ENCODE measurements at places on chromosomes 11 and 22. TPM values are rescaled to one million over a fixed set of nuclear protein-coding genes. Genes with fewer than 3 reads are reported as not detected.

GRCh38 chr11:680970-681369, 14.1 kb downstream of the DEAF1 start:
- peaks cover 36% of the 10 kb centered on the region for H3K36me3 ChIP-seq
- no peak overlapping the region for H3K27ac ChIP-seq
- H3K4me3 ChIP-seq: no peak overlapping the region

DNA sequence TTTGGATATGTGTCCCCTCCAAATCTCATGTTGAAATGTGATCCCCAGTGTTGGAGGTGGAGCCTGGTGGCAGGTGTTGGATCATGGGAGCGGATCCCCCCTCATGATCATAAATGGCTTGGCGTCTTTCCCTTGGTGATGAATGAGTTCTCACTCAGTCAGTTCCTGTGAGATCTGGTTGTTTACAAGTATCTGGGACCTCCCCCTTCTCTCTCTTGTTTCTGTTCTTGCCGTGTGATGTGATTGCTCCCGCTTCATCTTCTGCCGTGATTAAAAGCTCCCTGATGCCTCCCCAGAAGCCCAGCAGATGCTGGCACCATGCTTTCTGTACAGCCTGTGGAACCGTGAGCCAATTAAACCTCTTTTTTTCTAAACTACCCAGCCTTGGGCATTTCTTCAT, 102.2 kb downstream of the SEZ6L start:
- no peaks in the 10 kb centered on the region for H3K36me3 ChIP-seq
- H3K4me3 ChIP-seq: no peak overlapping the region
- no peak for DNase-seq
- H3K27ac ChIP-seq: no peak overlapping the region
- no peaks in the 10 kb centered on the region for H3K27me3 ChIP-seq

MAPK11 gene
- total RNA-seq: 1.5 TPM

PRODH gene
- total RNA-seq: 27.6 TPM

DNA sequence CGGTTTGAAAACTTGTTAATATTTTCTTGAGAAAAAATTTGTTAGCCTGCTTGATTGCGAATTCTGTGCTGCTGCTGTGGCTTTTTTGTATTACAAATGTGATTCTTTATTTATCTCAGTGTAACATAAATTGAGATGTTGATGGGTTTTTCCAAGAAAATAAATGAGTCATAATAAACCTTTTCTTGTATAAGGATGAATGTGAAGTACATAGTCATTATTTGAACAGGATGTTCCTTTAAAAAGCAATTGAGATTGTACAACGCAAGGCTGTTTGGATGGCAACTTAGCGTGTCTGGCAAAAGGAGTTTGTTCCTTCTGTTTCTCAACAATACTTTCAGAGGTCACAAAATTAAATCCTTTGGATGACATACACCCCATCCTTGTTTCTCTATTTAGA, 24.6 kb upstream of the CARD18 start:
- no peaks in the 10 kb centered on the region for H3K36me3 ChIP-seq
- H3K27ac ChIP-seq: no peak overlapping the region
- no peak for DNase-seq
- no peaks in the 10 kb centered on the region for H3K27me3 ChIP-seq
- H3K4me1 ChIP-seq: no peaks in the 10 kb centered on the region
- no peak overlapping the region for H3K4me3 ChIP-seq

DNA sequence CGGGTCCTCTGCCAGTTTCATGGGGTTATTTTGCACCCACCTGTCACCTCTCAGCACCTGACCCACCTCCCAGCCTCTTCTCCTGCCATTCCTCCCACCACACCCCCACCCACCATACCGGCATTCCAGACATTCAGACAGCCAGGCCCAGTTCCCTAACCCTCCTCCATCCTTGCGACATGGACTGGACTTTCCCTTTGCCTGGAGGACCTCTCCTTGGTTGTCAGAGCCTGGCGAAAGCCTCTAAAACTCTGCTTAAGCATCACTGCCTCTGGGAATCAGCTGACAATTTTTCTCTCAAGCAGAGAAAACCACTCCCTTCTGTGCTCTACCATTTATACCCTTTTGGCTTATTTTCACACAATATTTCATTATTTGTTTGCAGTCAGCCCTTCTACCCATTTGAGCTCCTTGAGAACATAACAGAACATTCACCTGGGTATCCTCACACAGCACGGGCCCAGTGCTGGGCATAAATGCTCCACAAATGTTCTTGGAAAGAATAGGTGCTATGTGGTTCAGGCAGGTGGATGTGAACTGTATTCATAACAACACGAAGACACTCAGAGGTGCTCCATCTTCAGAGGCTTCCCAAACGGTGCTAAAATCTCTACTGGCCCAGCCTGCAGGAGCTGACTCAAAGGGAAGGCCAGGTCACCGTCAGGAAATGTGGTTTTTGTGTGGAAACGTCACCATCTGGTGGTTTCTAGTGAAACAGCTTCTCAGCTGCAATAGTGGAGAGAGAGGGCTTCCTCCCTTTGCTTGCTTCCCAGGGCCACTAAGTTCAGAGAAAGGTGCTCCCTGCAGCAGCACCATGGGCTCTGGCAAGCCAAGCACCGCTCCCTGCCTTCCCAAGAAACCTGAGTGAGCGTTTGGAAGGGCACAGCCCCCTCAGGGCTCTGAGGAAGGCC, 10.4 kb downstream of the SPATA19 start:
- peak; percentile 78 for DNase-seq
- no peak overlapping the region for H3K4me3 ChIP-seq
- H3K27ac ChIP-seq: no peak overlapping the region
- no peaks in the 10 kb centered on the region for H3K27me3 ChIP-seq

- no peak for DNase-seq
- H3K4me1 ChIP-seq: peaks cover 5% of the 10 kb centered on the region
- H3K36me3 ChIP-seq: no peaks in the 10 kb centered on the region
These were observed 225.3 kb upstream of the B3GAT1 start for GRCh38 chr11:134637091-134638015.

DNA sequence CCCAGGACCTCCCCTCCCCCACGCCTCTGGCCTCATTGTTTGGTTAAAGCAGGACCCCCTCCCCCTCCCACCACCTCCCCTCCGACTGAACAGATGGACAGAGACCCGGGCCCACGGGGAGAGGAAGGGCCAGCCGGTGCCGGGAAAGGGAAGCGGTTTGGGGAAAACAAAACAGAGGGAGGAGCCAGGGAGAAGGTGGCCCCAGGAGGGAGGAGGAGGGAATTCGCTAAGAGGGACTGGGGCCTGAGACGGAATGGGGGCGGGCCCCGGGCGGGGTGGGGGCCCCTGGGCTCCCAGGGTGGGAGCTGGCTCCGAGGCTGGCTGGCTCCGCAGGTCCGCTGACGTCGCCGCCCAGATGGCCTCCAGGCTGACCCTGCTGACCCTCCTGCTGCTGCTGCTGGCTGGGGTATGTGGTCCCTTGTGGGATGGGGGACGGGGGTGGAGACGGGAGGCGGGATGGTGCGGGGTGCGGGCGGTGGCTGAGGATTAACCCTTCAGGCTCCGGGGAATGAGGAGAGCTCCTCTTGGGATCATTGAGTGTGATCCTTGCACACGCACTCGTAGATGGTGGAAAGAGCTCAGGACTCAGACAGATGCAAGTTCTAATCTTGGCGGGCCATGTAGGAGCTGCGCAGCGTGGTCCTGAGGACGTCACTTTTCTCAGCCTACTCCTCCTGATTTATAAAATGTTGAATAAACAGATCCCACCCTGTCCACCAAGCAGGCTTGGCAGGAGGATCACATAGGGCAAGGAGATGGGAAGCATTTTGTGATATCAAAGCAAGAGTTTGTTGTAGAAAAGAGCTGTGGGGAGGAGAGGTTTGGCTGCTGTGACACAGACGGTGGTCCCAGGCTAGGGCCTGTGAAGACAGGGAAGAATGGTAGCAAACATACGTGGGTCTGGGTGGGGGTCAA, 688 bp downstream of the SERPING1 start:
- H3K4me3 ChIP-seq: peak overlapping the region; percentile 53
- H3K4me1 ChIP-seq: peaks cover 7% of the 10 kb centered on the region
- peak overlapping the region; percentile 68 for H3K27ac ChIP-seq
- no peaks in the 10 kb centered on the region for H3K36me3 ChIP-seq
- DNase-seq: peak; percentile 75

- H3K36me3 ChIP-seq: no peaks in the 10 kb centered on the region
- no peak for DNase-seq
- peaks cover 5% of the 10 kb centered on the region for H3K4me1 ChIP-seq
- no peak overlapping the region for H3K27ac ChIP-seq
- H3K4me3 ChIP-seq: no peak overlapping the region
These were observed 66.8 kb upstream of the MYOD1 start for GRCh38 chr11:17652556-17652955.

DNA sequence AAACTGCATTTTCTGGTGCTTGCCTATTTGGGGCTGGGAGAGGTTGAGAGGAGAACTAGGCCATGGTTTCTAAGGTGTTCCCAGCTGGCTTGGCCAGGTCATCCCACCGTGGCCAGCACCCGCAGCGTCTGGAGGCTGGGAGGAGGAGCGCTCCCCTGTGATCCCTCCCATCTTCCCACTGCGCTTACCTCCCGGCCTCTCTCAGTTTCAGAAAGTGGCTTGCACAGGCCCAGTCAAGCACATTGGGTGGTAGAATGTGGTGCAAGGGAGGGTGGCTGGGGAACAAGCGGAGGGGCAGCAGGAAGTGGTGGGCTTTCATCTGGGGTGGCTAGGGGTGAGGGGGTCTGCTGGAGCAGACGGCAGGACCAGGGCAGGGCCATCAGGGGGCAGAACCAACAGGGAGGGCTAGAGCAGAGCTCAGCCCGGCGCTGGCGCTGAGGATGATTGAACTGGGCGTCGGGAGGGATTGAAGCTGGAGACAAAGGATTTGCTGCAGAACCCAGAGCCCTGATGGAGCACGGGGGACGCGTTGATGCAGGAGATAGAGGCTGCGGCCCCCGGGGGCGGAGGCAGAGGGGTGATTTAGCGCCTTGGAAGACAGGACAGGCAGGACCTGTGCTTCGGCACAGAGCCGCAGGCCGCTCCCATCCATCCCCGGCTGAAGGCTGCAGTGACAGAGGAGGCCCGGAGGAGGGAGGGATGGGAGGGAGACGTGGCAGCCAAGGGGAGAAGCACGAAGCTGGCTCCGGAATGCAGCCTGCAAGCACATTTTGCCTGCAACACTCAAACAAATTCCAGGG, 76.0 kb downstream of the TRIM29 start:
- H3K36me3 ChIP-seq: no peaks in the 10 kb centered on the region
- no peak overlapping the region for H3K4me3 ChIP-seq
- peaks cover 13% of the 10 kb centered on the region for H3K4me1 ChIP-seq
- H3K27ac ChIP-seq: no peak overlapping the region

DNA sequence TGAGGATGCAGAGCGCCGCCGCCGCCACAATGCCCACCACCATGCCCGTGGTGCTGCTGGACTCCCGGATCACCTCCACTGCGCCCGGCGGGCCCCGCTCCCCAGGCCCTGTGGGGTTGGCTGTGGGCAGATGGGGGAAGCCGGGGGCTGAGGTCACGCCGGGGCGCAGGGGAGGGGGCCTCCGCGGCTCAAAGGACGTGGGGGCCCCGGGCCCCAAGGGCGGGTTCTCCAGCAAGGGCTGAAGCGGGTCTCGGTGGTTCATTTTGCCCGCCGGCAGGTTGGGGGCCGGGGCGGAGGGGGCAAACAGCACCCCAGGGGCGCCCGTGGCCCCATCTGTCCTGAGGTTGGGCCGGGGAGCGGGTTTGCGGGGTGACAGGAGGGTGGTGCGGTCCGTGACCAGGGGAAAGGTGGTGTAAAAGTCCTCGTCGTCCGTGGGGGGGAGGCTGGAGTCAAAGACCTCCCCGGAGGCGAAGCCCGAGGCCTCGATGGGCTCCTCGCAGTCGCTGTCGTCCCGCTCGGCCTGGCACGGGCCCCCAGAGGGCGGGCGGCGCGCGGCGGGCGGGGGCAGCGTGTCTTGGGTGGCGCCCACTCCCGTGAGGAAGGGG, 16.5 kb downstream of the SLC22A12 start:
- no peak overlapping the region for H3K4me3 ChIP-seq
- no peak for DNase-seq
- no peaks in the 10 kb centered on the region for H3K36me3 ChIP-seq

DNA sequence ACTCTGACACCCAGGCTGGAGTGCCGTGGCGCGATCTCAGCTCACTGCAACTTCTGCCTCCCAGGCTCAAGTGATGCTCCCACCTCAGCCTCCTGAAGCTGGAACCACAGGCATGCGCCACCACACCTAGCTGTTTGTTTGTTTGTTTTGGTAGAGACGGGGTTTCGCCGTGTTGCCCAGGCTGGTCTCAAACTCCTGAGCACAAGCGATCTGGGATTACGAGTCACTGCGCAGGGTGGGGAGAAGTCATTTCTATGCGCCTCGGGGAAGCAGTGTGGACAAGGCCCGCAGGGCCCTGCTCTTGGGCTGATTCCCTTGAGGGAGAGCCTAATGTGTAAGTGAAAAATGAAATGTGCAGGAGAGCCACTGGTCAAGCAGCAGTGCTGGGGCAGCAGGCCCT, 19.6 kb upstream of the SEPTIN5 start:
- H3K4me1 ChIP-seq: peaks cover 6% of the 10 kb centered on the region
- H3K36me3 ChIP-seq: no peaks in the 10 kb centered on the region
- no peak for DNase-seq

DNA sequence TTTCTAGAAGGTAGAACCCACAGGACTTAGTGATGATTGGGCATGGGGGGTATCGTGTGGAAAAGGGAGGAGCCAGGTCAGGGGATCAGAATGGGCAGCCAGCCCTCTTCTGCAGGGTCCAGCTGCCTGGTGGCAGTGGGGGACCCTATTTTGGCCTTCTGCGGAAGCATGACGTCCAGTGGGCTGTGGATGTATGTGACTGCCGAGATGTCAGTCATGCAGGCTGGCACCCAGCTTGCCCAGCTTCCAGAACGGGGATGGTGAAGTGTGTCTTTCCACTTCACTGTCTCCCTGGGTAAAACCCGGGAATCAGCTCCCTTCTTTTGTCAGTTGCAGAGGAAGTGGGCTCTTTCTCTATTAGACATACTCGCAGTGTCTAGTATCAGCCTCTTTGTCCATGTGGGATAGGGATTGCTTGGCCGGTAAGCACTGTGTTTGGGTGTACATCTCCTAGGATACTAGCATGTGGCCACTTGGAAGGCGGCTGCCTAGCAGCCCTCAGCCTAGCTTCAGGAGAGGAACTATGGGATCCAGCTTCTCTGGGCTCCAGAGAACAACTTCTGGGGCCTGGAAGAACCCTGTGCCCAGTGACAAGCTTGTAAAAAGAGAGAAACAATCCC, 51.4 kb downstream of the GRIK4 start:
- no peak for DNase-seq
- no peaks in the 10 kb centered on the region for H3K36me3 ChIP-seq
- no peaks in the 10 kb centered on the region for H3K27me3 ChIP-seq
- peaks cover 8% of the 10 kb centered on the region for H3K4me1 ChIP-seq
- no peak overlapping the region for H3K27ac ChIP-seq

ROM1 gene
- 2.2 TPM for total RNA-seq

DHCR7 gene
- 144 TPM for total RNA-seq

GRCh38 chr11:83549984-83550667, 264.0 kb upstream of the CCDC90B start:
- H3K27ac ChIP-seq: no peak overlapping the region
- no peaks in the 10 kb centered on the region for H3K27me3 ChIP-seq
- no peak overlapping the region for H3K4me3 ChIP-seq

GRCh38 chr11:62020661-62021060, 53.2 kb upstream of the FTH1 start:
- H3K4me3 ChIP-seq: no peak overlapping the region
- H3K27me3 ChIP-seq: no peaks in the 10 kb centered on the region
- no peaks in the 10 kb centered on the region for H3K4me1 ChIP-seq
- no peaks in the 10 kb centered on the region for H3K36me3 ChIP-seq
- H3K27ac ChIP-seq: no peak overlapping the region

- H3K4me1 ChIP-seq: peaks cover 11% of the 10 kb centered on the region
- DNase-seq: no peak
- no peak overlapping the region for H3K27ac ChIP-seq
- no peaks in the 10 kb centered on the region for H3K36me3 ChIP-seq
These were observed 6.2 kb upstream of the IL17REL start for GRCh38 chr22:50018608-50019285.
